ENCODE measurements at places on chromosomes 1 and 21.
A peak's percentile ranks its signal among the peaks of the same experiment; 100 is the strongest.

GRCh38 chr1:155889566-155889965 lies 21.6 kb downstream of the RIT1 start:
- DNase-seq, result no peak

GRCh38 chr1:165490175-165490574 lies 45.2 kb upstream of the RXRG start:
- no peak for DNase-seq

- no peak for DNase-seq
Measured at GRCh38 chr1:179824265-179824664, 53.3 kb downstream of the TOR1AIP2 start.

DNA sequence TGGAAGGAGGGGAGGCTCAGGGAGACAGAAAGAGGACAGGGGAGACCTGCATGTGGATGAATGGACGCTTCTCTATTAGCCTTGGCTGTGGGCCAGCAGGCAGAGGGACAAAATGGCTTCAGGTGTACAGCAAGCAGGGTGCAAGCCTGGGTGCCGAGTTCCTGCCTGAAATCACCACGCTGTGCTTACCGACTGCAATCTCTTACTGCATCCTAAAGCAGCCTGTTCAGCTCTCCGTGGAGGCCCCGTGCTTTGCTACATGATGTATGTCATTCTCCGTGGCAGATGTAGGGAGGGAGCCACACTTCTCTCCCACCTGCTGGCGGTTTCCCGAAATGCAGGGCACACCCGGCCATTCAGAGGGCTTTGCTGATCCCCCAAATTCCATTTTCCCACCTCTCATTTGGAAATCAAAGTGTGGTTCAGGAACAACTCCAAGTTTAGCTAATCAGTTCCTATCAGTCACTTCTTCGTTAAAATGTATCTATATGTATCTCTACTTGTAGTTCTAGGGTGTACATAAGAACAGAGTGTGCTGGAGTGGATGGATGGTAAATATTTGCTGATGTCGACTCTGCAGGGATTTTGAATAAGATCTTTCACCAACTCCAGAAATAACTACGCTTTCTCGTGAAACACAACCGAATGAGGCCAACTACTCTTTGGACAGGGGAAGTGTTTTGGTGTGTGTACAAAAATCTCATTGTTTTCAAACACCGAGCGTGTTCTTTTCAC lies 122.3 kb upstream of the BACE2 start:
- peak; percentile 70 for DNase-seq

DNA sequence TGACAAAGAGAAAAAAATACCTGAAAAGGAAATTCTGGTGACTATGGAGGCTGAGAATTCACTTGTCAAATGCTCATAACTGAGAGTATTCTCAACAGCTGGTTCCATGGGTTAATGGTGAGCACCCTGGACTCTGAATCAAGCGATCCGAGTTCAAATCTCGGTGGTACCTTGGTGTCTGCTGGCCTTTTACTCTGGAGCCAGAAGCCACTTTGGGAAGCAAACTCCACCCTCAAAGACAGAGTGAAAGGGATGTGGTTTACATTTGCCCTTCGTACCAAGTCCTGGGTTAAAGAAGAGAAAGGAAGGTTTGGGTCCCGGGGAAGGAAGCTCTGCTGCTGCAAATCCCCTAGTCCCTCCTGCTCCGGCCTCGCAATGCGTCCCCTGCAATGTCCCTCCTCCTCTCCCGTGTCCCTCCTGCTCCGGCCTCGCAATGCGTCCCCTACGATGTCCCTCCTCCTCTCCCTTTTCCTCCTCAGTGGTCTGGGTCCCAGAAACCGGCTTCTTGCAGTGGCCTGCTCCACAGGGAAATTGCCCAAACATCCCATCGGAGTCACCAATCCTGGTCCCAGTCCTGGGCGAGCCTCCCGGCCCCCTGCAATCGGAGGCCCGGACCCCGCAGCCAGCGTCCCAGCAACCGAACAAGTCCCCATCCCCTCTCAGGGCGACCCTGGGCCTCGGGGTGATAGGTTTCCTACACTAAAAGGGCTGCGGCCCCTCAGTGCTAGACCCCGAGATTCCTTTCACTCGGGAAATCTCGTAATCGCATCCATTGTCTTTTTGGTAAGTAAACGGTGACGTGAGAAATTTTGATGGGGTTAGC lies 129.4 kb downstream of the PPIAL4G start:
- no peak for DNase-seq

DNA sequence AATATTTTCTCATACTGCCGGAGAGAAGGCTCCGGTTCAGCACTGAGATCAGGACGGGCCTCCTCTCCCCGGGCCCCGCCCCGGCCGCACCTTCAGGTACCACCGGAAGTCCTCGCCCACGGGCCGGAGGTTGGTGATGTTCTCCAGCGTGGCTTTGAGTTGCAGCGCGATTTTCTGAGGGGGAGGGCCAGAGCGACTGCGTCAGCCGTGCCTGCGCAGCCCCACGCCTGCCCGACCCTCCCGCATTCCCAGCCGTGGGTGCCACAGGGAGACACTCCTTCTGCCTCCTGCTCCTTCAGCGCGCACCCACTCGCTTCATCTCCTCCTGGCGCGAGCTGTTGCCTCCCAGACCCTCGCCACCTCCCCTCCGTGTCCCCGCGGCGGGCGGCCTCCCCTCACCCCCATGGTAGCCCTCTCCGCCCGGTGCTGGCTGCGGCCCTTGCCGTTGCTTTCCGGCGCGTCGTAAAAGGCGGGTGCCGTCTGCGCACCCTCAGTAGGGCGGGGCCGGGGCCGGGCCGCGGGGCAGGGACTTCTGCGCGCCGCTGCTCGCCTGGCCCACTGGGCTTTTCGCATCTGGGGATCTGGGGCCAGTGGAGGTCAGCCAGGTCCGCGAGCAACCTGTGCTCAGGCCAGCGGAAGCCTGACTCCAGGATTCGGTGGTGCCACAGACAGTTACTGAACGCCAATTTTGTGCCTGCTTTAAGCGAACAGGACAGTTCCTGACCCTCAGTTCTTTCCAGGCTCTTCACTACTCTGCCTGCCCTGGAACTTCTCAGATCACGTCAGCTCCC lies at the start of gene CZIB:
Gene CZIB, minus strand, starts transcription at position 464 of the 791 bp plus-strand sequence. Its CDS starts 59 bp downstream, at position 405.
- peak; percentile 87 for DNase-seq

GRCh38 chr1:106780066-106780465 lies 276.4 kb upstream of the PRMT6 start:
- no peak for DNase-seq

DNA sequence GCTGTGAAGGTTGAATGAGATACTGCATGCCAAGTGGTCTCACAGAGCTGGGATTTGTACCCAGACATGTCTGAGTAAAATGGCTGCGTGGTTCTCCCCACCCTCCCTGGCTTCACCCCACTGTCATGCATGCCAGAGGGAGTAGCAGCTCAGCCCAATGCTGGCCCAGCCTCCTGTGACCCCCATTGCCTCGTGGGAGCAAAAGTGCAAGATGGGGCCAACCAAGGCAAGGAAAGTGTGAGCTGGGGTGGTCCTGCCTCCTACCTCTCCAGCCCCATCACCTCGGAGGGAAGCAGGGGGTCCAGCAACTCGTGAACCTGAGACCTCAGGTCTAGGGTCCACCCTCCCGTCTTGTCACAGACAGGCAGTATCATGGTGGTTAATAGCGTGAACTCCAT lies 209.8 kb upstream of the GRIK3 start:
- no peak for DNase-seq

DNA sequence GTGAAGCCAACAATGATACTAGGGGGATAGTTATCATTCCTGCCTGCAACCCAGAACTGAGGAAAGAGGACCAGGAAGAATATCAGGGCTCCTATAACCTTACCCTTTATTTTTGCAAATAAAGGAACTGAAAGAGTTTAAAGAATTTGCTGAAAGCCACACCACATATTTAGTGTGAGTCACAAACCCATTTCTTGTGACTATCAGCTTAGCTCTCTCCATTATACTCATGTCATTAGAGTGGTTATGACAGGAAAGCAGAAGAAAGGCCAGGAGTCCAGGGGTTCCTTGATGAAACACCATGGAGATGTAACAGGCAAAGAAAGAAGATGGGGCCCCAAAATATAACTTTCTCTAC lies 141.1 kb upstream of the SAMSN1 start:
- no peak for DNase-seq

- no peak for DNase-seq
Measured at GRCh38 chr21:37231249-37231645, 35.9 kb downstream of the VPS26C start.

DNA sequence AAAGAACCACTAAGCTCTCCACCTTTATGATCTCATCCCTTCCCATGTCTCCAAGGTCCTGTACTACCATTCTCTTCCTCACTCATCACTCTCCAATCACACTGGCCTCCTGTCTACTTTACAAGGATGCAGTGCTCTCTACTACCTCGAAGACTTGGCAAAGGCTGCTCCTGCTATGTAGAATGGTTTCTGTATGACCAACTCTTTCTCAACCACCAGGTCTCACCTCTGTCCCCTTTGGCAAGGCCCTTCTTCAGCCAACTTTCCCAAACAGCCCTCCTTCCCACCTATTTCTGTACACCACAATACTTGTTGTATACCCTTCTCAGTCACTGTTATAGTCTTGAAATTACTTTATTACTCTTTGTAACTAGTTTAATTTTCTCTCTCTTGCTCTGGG lies 41.2 kb downstream of the FYB2 start:
- no peak for DNase-seq

DNA sequence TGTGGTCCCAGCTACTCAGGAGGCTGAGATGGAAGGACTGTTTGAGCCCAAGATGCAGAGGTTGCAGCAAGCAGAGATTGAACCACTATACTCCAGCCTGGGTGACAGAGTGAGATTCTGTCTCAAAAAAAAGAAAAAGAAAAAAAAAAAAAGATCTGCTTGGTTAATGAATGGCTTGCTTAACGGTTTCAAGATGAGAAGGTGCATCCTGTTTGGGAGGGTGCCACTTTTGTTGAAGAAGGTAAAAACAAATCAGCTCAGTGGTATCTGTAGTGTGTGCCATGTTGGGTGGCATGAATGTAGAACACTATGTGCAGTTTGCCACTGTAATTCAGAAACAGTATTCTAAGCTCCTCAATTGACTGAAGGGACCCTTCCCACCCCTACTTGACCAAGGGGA lies 94.9 kb upstream of the ETV3 start:
- DNase-seq, result no peak

GRCh38 chr1:39672551-39672947 lies 642 bp upstream of the NT5C1A start:
- no peak for DNase-seq

GRCh38 chr1:103461161-103462105 lies 64.1 kb upstream of the RNPC3 start:
- no peak for DNase-seq

DNA sequence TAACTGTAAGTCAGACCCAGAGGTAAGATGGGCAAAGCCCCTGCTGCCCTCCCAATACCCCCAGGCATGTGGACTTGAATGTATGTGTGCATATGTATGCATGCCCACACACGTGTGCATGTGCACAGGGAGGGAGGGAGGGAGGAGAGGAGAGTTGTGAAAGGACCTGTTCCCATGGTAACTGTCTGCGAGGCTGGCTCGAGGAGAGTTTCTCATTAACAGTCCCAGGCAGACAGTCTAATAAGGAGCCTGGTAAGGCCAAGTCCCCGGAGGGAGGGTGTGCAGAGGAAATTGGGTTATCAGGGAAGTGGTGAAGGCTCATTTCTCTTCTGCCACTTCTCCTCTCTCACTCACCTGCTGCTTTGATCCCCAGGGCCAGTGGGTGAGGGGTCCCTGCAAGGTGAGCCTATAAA lies 74.9 kb downstream of the NFASC start:
- peak; percentile 84 for DNase-seq

GRCh38 chr1:911875-912739 lies 11.6 kb upstream of the SAMD11 start:
- DNase-seq, result no peak

DNA sequence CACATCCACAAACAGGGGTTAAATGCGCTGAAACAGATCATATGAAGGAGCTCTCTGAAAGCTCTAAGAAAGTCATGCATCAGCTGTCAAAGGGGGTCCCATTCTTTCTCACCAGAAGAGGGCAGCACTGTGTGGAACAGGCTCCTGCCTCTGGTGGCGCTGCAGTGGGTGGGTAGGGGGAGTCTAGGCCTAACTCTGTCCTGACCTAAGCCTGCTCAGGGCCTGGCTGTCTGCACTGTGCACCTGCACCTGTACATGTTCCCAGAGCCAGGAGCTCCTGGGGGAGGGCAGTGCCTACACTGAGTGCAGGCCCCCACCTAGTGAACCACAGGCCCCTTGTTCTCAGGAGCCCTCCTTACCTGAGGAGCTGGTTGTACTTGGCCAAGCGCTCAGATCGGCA lies 16.0 kb downstream of the ENO1 start:
- DNase-seq, result peak; percentile 19

DNA sequence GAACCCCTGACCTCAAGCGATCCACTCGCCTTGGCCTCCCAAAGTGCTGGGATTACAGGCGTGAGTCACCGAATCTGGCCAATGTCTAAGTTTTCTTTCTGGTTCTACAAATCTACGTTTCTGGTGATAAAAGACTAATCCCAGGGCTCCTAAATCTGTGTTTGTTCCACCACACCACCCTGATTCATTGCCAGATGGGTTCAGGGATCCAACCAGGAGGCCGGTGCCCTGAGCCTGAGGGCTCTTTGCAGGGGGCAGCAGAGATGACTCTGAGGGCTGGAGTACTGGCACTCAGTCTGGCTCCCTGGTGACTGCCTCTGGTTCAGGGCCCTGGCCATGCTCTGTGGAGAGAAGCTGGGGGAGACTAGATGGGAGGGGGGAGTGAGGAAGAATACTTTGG lies 10.5 kb upstream of the OPRD1 start:
- DNase-seq, result no peak

- no peak for DNase-seq
Measured at GRCh38 chr1:17098446-17099317, 20.6 kb downstream of the PADI2 start.

GRCh38 chr1:72230746-72231145 lies 51.6 kb downstream of the NEGR1 start:
- DNase-seq, result no peak

DNA sequence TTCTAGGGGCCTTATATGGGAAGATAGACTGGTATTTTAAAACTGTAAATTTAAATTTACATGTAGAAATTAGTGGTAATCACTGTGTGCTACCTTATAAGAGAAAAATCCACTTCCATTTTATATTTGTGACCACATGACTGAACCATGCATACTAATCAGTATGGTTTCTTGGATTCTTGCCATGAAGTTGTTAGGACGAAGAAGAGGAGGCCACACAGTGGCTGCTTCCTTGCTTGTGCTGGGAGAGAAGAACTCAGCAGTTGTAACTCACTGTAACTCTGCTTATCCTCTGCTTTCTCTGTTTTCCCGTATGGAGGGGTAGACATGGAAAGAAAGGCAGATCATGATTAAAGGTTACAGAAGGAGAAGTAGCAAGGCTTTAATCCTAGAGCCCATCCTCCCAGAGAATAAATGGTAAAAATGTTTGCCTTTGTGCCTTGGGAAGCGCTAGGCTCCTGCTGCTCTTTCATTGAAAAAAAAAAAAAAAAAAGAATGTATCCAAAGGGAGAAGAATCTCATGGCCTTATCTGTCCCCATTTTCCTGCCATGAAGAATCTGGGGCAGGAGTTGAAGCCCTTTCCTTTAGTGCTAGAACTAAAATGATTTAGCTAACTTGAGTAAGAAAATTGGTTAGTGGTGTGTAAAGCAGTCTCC lies 32.4 kb downstream of the KCTD3 start:
- peak; percentile 15 for DNase-seq

- no peak for DNase-seq
Measured at GRCh38 chr1:247060771-247061170, 17.8 kb downstream of the ZNF670 start.

All from NCI-H1436 (cell line).